ENCODE measurements at places on chromosomes 6 and 20.

GRCh38 chr6:125058546-125058945 lies 95.0 kb upstream of the TPD52L1 start:
- DNase-seq, result no peak

DNA sequence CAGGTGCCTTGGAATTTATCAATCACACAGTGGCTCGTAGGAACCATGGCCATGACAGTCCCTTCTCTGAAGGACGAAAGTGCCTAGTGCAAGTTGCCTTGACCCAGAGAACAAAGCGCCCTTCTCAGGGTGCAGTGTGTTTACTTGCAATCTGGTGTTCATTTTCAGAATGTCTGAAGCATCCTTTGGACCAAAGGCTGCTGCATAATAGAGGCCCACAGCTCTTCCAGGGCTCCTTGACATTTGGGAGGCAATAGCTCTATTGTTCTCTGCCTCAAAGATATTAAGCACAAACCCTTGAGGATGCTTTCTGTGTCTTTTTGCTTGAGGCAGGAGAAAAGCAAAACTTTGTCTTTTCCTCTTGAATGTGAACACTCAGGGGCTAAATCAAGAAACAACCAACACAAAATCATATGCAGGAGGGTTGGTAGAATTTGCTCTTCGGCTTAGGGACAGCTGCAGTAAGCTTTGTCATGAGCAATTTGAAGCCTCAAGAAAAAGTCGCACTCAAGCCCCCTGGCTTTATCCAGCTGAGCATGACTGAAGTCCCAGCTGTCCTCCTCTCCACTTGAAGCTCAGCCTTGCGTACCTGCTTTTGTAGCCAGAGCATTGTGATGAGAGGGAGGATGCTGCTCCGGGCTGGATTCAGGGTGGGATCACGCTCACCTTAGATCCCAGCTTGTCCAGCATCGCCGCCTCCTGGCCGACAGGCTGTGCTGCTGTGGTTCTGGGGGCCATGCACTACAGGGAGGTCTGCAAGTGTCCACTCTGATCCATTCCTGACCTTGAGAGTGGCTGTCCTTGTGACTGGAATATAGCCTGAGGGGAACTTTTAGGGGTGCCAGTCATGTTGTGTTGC lies 495.4 kb downstream of the CDH26 start:
- DNase-seq, result no peak

GRCh38 chr6:18117136-18117535 lies 5.3 kb downstream of the NHLRC1 start:
- DNase-seq, result no peak

DNA sequence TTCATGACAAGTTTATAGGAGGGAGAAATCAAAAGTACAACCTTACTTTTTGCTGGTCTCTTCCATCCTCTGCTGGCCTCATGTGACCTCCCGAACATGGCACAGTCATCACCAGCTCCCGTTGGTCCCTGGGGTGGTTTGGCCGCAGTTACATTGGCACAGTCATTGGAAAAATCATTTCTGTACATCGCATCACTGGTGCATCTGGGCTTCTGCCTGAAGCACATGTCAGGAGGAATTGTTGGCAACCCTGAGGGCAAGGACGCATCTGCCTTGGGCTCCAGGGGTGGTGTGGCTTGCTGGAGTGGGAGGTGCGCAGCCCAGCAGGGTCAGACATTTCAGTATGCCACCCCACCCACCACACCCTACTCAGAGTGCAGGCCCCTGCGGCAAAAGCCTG lies 162.9 kb upstream of the SLC24A3 start:
- DNase-seq, result no peak

DNA sequence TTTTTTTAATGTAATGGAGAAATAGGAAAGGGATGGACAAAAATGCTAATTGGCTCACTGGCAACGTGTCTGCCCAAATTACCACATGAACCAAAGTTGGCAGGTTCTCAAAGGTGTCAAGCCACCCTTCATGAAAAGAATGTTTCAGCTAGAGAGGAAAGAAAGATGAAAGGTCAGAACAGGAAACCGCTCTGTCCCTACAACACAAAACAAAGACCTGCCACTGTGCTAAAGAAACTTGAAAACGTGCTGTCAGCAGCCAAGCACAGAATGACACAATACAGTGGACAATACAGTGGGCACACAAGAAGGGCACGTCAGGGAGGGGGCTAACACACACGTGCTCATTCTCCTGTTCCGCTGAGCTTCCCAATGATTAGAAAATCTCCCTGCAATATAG lies 4.9 kb downstream of the PREP start:
- no peak for DNase-seq

GRCh38 chr6:39731565-39731964 lies 6.4 kb upstream of the KIF6 start:
- DNase-seq, result no peak

GRCh38 chr6:43722920-43723545 lies 35.4 kb upstream of the MRPS18A start:
- DNase-seq, result no peak
